HTR-8/SVneo (cell line): ENCODE measurements at places on chromosomes 12 and 14.

DNA sequence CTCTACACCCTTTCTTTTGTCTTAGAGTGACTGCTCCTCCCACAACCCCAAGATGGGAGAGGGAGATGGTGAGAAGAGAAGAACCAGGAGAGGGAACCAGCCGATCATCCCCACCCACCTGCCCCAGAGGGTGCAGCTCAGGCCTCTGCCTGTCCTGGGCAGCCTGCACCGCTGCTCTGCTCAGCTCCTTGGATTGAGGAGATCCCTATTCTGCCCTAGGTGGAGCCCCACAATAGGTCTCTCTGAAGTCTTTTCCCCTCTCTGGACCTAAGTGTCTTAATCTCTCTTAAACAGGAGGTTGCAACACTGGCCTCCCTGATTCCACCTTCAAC lies 2.2 kb downstream of the ANKRD33 start:
- no peak for DNase-seq

DNA sequence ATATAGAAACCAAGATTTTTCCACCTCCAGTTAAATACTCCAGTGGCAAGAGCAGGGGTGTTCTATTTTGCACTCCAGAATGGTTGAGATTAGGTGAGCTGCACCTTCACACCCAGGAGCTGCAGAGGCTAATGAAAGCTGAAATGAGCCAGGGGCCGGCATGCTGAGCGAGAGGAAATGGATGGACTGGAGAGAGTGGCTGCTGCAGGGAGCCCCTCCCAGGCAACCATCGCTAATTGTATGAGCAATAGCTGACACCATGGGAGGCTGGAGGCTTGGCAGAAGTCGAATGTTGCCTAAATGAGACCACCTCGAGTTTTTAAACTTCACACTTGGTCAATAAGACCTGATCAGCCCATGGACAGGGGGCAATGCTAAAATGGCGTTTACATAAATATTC lies 301.8 kb upstream of the TMPO start:
- no peak for DNase-seq

DNA sequence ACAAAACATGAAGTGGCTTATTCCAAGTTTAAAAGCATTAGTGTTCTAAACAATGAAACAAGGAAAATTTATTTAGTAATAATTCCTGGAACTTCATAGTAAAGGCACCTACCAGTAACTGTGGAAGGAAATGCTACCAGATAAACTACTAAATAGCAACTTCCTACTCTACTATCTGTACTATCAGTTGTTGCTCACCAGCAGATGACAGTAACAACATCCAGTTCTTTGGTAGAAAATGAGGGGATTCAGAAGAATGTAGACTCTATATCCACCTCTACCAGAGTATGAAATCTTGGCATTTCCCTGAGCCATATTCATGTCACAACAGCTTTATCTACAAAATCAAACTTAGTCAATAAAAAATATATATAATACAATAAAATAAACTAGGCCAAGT lies 3.1 kb downstream of the ENTPD5 start:
- no peak for DNase-seq

DNA sequence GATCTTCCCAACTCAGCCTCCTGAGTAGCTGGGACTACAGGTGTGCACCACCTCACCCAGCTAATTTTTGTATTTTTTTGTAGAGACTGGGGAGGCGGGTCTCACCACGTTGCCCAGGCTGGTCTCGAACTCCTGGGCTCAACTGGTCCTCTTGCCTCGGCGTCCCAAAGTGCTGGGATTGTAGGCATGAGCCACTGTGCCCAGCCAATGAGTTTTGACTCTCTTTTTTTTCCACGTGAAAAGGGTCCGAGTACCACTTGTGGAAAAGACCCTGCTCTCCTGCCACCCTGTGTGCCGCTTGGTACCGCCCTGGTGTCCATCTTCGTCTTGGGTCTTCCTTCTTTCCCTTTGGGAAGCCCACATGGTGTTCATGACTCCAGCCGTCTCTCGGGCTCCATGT lies 17.6 kb downstream of the TEDC1 start:
- no peak for DNase-seq

GRCh38 chr14:80958939-80959338 lies 3.5 kb downstream of the TSHR start:
- no peak for DNase-seq

DNA sequence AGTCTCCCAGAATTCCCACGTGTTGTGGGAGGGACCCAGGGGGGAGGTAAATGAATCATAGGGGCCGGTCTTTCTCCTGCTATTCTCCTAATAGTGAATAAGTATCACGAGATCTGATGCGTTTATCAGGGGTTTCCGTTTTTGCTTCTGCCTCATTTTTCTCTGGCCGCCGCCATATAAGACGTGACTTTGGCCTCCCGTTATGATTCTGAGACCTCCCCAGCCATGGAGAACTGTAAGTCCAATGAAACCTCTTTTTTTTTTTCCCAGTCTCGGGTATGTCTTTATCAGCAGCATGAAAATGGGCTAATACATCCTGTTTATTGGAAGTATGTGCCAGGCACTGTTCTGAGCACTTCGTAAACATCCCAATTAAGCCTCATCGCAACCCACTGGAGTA lies 788 bp downstream of the KRT72 start:
- no peak for DNase-seq

GRCh38 chr12:7934091-7934888 lies 1.7 kb downstream of the SLC2A3 start:
- no peak for DNase-seq

DNA sequence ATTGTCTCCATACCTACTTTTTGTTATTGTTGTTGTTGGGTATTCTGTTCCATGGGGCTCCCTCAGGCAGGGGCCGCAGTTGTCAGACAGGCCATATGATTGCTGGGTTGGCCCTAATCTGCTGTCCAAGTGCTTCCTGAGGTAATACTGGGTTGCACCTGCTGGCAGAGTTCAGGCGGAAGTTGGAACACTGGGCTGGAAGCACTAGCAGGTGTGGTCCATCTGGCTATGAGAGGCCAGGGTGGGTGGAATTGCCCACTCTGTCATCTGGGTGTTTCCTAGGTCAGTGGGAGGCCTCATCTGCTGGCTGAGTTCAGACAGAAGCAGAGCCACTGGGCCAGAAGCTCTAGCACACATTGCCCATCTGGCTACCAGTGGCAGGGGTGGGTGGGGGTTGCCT lies 81.3 kb upstream of the NID2 start:
- DNase-seq = no peak

DNA sequence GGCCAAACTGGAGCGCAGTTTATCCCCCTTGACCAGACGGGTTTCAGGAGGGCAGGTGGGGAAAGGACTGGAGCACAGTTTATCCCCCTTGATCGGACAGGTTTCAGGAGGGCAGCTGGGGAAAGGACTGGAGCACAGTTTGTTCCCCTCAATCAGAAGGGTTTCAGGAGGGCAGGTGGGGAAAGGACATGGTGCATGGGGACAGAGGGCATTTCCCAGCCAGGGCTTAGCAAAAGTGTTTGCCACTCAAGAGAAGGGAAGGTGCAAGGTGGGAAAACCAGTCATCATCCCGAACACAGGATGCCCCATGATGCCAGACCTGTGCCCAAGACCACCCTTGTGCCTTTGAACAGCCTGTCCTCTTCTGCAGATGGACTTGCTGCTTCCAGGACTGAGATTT lies 54.7 kb downstream of the SPTB start:
- DNase-seq = no peak

DNA sequence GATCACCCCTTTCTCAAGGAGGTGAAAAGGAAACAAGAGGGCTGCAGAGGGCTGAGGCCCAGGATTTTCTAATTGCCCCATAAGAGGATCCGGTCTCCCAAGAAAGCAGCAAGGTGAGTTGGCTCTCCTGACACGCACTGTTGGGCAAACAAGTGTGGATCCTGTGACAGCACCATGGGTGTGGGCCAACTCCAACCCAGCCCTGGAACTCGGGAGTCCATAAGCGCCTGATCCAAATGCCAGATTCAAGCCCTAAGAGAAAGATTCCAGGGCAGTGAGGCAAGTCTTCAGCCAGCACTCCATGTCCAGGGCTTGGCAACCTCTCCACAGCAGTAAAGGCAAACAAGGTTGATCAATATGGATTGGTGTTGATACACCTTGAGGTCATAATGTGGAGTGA lies 33.1 kb downstream of the KCNA5 start:
- no peak for DNase-seq

- no peak for DNase-seq
Observed at GRCh38 chr12:4112734-4113325, 160.7 kb upstream of the CCND2 start.

DNA sequence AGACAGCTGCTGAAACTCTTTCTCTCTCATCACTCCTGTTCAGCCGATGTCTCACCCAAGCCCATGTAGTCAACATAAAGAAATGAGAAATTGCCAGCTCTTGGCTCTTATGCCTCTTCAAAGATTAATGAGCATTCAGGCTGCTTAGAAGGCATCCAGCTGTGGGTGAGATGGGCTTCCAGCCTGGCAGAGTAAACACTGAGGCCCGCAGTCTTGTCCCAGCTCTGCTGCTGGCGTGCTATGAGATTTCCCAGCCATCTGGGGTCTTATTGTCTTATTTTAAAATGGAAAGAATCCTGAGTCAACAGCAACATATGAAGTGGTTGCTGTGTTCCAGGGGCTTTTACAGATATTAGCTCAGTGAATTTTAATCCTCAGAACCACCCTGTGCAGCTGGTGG lies 12.6 kb downstream of the RXYLT1 start:
- DNase-seq = no peak

GRCh38 chr14:65077318-65077717 lies 25.0 kb downstream of the MAX start:
- no peak for DNase-seq

GRCh38 chr14:77812028-77812427 lies 12.1 kb downstream of the ADCK1 start:
- DNase-seq = no peak

DNA sequence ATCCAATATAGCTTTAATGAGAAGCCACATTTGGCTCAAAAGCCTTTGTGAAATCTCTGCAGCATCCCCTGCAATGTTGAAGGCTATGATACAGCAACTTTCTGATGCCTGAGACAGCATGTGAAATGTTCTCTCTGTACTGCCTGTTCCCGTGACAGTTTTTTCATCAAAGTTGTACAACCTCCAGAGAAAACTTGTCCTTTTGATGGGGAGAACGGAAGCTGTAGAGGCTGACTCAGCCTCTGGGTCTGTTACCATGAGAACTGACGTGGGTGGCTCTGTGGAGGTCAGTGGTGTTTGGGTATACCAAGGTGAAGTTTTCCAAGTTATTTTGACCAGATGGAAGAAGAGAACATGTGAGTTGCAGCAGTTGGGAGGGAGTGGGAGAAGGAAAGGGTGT lies 17.0 kb downstream of the SLC4A8 start:
- DNase-seq = no peak

- DNase-seq = peak; percentile 31
Observed at GRCh38 chr12:113862590-113863454, 103.3 kb downstream of the RBM19 start.

GRCh38 chr14:67710209-67710608 lies 8.5 kb downstream of the RDH12 start:
- DNase-seq = no peak

- DNase-seq = no peak
Observed at GRCh38 chr12:41250748-41251147, 62.6 kb downstream of the PDZRN4 start.

DNA sequence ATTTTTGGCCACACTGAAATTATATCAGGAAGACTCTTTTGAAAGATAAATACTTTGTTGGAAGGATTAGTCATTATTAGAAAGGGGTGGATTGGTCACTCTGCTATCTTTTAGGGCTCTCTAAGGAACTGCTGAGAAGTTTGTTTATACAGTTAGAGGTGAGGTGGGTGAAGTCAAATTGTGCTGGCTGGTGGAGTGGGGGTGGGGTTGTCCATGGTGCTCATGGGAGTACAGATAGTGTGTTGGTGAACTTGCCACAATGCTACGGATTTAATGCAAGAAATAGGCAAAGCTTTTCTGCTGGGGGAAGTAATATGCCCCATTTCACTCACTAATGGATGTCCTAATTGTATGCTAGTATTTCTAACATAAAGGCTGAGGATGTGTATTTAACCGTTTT lies 35.8 kb downstream of the SUSD6 start:
- DNase-seq = no peak

GRCh38 chr12:94979941-94980340 lies 23.6 kb downstream of the NDUFA12 start:
- no peak for DNase-seq

- DNase-seq = no peak
Observed at GRCh38 chr14:88660056-88660455, 97.2 kb downstream of the ZC3H14 start.

DNA sequence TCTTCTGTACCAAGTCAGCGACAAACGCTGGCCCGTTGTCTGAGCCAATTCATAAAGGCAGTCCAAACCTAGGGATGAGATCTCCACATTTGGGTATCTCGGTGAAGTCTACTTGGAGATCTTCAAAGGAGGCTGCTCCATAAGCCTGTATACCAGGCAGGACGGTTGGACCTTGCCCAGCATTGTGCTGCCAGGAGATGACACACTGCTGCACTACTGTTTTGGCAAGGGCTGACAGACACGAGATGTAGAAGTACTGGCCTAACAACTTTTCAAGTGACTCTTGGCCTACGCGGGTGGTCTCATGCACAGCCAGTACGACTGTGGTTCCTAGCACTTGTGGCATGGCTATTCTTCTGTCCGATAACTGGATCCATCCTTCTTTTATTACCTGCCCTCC lies 135.3 kb downstream of the SLC38A6 start:
- DNase-seq = no peak

DNA sequence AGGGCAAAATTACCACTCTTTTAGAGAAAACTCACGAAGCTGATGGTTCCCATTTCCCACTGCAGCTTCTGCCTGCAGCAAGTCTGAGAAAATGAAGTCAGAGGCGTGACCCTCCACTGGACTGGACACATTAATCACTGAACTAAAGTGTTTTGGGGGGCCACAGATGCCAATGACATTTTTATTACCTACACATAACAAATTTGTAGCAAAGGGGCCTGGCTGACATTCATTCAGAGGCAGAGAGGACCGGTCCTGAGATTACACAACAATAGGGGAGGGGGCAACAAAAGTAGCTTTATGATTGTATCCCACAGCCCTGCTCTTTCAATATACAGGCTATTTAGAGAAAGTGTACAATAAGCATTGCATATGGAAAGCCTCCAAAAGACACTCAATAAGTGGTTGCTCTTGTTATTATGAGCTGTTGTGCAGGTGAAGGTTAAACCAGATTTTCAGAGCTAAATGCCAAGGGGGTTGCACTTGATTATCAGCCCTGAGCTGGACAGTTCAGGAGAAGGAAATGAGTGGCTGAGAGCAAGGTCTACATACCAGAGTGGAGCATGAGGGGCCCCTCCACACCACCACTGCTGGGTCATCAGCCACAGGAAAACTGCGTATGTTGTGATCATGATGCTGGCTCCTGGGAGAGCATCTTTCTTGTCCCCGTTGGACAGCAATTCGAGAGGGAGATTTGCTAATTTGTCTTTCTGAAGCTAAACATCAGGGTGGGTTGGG lies 41.5 kb upstream of the CCDC60 start:
- no peak for DNase-seq

GRCh38 chr12:62021808-62022207 lies 238.4 kb upstream of the USP15 start:
- DNase-seq = no peak
